ENCODE measurements at places on chromosomes 6 and 20. TPM values are rescaled to one million over a fixed set of nuclear protein-coding genes. Genes with fewer than 3 reads are reported as not detected.
A peak's percentile ranks its signal among the peaks of the same experiment; 100 is the strongest.

DNA sequence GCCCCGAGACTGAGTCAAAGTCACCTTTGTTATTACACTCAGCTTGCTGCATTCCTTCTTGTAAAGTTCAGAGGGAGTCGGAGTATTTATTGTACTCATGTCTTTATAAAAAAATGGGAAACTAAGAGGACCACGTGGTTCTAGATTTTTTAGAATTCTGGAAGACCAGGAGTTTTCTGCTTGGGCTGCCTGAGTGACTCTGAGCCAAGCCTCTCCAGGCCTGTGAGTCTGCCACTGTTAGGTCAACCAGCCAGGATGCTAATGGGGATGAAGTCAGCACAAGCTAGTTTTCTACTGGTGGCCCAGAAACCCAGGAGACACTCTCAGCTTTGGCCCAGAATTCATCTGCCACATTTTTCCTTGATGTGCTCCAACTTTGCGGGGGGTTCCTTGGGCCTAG lies 453.5 kb upstream of the SULF2 start:
- H3K27ac ChIP-seq, result peak overlapping the region; percentile 39
- H3K4me3 ChIP-seq, result no peak overlapping the region
- no peaks in the 10 kb centered on the region for H3K27me3 ChIP-seq
- no peak for DNase-seq

The TP53TG5 gene
- total RNA-seq, result not detected

The CLIC5 gene
- total RNA-seq, result 153 TPM

The RNF144B gene
- 4.5 TPM for total RNA-seq

Measured in transverse colon (tissue), 4 donors.